ENCODE measurements at places on chromosomes 2 and 18.

GRCh38 chr2:144703852-144704708 lies 184.2 kb upstream of the ZEB2 start:
- DNase-seq = no peak

DNA sequence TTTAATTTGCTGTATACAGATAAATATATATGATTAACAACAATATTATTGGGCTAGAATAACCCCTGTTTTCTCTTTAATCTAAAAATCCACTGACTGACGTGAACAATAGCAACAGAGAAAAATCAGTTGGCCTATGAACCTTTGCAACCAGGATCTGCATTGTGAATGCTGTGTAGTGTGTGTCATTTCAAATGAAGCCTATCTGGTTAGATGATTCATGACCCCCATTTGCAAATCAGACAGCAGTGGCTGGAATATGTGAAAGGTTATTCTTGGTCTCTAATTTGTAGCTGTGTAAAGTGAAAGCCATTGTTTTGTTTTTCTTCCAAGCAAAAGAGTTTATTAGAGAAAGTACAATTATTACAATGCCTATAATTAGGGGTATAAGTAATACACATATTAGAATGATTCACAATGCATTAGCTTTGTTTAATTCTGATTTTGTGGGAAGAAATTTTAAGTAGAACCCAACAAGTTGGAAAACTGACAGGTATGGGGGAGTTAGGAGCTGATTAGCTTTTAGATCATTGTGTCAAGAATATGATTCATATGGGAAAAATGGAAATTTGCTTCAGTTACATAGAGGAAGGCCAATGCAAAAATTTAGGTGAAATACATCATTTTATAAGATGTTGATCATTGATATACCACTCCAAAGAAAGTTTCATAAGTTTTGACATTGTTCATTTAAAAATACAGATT lies 1362.2 kb upstream of the TMEFF2 start:
- no peak for DNase-seq

DNA sequence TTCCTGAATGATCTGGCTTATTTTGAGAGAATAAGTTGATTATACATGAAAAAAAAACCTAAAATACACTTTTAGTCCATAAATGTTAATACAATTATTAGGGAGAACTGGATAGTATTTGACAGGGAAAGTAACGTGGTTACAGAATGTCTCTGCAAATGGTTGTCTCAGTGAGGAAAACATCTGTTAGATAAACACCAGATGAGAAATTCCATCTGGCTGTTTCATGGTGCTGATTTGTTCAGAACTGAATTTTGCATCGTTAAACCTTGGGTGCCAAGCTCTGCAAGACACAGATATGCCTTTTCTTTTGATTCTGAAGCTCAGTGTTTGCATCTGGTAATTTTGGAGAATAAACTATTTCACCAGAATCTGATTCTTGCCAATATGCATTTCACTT lies 90.4 kb downstream of the SCN3A start:
- DNase-seq = no peak

DNA sequence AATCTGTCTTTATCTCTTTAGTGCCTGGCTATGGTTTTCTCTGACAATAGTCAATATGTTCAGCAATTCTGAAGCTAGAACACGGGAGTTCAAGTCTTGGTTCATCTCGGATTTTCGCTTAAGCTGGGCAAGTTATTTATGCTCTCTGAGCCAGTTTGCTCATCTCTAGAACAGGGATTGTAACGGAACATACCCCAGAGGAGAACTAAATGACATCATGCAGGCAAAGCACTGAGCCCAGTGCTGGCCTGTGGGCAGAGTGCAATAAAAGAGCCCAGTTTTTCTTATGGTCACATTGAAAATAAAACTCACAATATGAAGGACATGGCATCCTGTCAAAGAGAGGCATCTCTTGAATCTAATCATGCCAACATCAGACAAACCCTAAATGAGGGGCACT lies 143.9 kb downstream of the ZBTB7C start:
- DNase-seq = no peak

- no peak for DNase-seq
Measured at GRCh38 chr2:138962686-138963085, 182.5 kb upstream of the NXPH2 start.

GRCh38 chr2:238789317-238789806 lies 58.5 kb upstream of the TWIST2 start:
- no peak for DNase-seq

- no peak for DNase-seq
Measured at GRCh38 chr2:102033031-102033749, 41.4 kb downstream of the IL1R2 start.

DNA sequence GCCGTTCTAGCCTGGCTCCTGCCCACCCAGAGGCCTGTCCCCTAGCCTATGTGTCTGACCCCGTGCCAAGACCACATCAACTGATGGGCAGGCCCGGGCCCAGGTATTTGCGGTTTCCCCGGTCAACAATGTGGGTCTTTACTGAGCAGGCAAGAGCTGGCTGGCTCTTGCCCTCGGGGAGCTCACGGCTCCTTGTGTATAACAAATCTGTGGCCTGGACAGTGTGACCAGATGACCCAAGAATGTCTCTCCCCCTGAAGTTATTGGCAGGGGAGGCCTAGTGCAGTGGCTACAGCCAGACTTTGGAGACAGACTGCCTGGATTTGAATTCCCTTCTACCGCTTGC lies 179.6 kb downstream of the KLHL29 start:
- DNase-seq = no peak

- no peak for DNase-seq
Measured at GRCh38 chr18:35502052-35502451, 4.3 kb upstream of the INO80C start.

GRCh38 chr2:240208631-240209211 lies 68.3 kb upstream of the OTOS start:
- DNase-seq = no peak

DNA sequence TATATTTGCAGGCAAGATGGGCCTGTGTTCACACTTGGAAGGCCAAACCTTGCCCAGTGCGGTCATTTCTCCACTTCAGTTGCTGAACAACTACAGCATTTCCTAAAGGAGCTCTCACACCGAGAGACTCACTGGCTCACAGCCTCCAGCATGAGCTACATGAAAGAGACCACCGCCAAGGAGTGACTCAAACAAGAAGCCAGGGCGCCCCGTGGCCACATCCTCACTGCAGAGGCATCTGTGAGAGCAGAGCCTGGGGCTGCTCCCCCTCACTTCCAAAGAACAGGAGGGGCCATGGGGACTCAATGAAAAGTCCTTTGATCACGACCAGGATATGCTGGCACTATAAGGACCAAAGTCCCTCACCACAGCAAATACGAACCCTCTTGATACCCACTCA lies 50.0 kb downstream of the TMEM163 start:
- no peak for DNase-seq

DNA sequence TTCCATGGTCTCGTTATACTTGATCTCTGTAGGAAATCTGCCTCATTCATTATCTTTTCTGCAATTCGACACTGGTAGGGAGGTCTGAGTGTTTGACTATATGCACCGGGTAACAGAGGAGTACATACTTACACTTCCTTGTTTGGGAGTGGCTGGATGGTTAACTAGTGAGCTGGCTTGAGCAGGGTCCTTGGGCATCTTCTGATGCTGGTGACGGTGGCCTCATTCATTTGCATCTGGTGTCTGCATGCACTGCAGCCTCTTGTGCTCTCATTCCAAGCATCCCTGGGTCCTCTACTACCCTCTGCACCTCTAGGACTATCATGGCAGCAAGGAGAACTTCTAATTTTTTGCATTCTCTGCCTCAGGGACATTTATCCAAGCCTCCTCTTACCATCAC lies 100.0 kb upstream of the TCF4 start:
- DNase-seq = no peak

DNA sequence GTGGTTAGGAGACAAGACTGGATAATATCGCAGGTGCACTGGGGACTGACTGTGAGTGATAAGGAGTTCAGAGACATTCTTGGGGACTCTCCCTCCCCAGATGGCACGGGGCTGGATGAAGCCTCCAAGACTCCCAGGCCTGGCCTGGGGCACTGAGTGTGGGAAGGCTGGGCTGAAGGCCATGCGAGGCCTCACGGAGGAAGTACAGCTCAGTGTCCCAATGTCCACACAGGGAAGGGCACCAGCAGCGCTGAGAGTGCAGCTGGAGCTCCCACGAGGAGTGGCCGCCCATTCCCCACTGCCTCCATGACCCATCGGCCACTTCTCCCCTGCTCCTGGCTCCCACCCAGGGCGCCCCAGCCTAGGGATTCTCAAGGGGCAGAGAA lies 6.5 kb downstream of the MFSD2B start:
- DNase-seq = no peak

GRCh38 chr2:212465456-212465855 lies 73.1 kb downstream of the ERBB4 start:
- no peak for DNase-seq

- DNase-seq = no peak
Measured at GRCh38 chr2:24209389-24210105, 34.7 kb downstream of the FAM228A start.

DNA sequence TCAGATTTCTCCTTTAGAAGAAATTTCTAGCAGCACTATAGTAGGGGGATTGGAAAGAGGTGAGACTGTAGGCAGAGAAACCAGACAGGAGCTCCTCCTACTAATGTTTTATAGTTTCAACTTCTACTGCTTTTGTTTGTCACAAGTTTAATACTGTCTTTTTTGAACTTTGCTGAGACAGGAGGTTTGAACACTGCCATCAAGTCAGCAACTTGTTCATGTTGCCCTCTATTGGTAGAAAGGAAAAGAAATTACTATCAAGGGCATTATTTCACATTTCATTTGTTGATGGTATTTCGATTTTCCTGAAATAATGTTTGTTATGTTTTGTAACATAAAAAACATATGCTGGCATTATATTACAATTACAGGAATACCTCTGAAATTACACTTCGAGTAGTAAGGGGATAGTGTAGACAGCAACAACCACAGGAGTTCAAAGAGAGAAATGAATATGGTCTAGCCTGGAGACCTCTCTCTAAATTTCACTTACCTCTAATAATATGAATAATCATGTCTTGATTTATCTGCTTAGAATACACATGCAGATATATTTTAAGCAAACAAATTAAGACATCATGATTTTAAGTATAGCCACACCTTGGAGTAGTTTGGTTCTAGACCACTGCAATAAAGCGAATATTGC lies 12.4 kb upstream of the CCDC88A start:
- no peak for DNase-seq

DNA sequence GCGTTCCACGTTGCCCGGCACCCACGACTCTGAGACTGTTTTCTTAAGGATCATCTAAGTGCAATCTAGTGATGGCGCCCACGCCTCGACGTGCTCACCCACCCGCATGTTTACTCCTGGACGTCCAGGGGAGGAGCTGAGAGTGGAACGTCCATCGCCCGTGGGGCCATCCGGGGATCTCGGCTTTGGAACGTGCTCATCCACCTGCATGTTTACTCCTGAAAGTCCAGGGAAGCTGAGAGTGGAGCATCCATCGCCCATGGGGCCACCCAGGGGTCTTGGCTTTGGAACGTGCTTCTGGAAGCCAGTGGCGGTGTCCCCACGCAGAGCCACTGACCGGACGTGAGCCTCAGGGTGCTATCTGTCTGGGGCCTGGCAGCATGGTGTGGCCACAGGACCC lies 45.6 kb upstream of the SALL3 start:
- DNase-seq = no peak

DNA sequence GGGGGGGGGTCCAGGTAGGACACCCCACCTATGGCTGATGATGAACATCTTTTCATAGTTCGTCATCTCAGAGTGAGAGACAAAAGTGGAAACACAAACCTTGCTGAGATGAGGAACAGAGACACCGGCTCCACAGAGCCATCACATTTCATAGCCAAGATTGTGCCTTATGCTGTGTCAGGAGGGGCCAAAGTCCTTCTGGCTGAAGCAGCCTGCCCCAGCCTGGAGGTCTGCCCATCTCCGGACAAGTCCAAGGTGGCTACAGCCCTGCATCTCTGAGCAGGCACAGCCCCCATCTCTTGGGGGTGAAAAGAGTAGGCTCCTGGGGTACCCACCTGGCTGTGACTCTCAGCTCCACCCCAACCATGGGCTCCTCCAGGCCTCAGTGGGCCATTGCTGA lies 70.3 kb downstream of the ZBTB7C start:
- DNase-seq = no peak

DNA sequence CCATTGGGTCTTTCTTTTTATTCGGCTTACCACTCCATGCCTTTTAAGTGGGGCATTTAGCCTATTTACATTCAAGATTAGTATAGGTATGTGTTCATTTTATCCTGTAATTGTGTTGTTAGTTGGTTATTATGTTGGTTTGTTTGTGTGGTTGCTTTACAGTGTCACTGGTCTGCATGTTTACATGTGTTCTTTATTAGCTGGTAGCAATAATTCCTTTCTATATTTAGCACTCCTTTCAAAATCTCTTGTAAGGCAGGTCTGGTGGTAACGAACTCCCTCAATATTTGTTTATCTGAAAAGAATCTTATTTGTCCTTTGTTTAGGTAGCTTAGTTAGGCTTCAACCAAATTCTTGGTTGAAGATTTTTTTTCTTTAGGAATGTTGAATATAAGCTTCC lies 68.7 kb upstream of the XDH start:
- DNase-seq = no peak

DNA sequence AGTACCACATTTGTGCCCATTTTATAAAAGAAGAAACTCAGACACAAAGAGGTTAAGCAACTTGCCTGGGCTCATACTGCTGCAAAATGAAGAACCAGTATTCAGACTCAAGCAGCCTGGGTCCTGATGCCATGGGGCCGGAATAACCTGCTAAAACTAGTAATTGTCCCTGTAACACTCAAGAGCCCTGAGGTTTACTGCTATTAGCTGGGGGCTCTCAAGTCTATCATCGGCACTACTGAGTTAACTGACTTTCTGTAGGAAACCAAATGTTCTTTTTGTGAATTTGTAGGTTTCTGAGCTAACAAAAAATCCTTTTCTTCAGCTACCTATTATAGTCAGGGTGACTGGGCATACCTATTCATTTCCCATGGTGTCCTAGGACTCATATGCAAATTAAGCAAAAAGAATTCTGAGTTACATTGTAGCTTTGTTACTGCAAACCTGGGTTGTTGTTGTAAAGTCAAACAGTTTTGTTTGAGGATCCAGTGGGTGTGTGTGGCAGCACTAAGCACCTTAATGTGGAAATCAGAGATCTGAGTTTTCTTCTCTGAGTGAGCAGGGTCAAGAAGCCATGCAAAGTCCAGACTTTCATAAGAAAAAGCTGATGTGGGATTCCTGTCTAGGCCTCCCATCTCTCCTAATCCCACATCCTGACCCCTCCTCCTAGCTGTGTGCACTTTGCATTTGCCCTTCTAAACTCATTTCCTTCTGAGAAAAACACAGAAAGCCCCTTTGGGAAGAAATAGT lies 72.4 kb upstream of the TNP1 start:
- no peak for DNase-seq

DNA sequence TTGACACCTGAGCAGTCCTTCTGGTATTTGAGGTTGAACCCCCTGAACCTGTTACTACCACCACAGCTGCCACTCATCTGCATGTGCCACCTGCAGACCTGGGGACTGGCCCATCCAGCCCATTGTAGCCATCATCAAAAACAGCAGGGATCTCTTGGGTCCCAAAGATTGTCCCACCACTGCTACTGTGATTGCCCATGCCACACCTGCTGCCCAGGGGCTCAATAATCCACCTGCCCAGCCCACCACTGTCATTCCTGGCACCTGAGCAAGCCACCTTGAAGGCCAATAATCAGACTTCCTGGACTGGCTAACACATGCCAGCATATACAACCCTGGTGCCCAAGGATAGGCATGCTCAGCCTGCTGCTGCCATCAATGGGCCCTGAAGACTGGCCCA lies 327.6 kb downstream of the CYRIA start:
- DNase-seq = no peak
